A673 (cell line): ENCODE measurements at places on chromosomes 3 and 15. TPM values are rescaled to one million over a fixed set of nuclear protein-coding genes. Genes with fewer than 3 reads are reported as not detected.

Gene ROPN1B
- total RNA-seq, result not detected in 2 replicates

- DNase-seq, result peak; percentile 25
These were observed 19.8 kb downstream of the MORC1 start for GRCh38 chr3:109098079-109098644.

DNA sequence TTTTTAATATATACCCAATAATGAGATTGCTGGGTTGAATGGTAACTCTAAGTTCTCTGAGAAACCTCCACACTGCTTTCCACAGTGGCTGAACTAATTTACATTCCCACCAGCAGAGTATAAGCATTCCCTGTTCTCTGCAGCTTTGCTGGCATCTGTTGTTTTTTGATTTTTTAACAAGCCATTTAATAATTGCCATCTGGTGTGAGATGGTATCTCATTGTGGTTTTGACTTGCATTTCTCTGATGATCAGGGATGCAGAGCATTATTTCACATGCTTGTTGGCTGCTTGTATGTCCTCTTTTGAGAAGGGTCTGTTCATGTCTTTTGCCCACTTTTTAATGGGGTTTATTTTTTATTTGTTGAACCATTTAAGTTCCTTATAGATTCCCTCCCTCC lies 75.0 kb upstream of the EPHB3 start:
- DNase-seq, result peak; percentile 21

- DNase-seq, result peak; percentile 68
These were observed 47.6 kb downstream of the SETMAR start for GRCh38 chr3:4350789-4351163.

Gene ALDH1A2
- total RNA-seq, result 1.5 and 1.7 TPM in 2 replicates
